ENCODE measurements at places on chromosomes 7 and 10.

DNA sequence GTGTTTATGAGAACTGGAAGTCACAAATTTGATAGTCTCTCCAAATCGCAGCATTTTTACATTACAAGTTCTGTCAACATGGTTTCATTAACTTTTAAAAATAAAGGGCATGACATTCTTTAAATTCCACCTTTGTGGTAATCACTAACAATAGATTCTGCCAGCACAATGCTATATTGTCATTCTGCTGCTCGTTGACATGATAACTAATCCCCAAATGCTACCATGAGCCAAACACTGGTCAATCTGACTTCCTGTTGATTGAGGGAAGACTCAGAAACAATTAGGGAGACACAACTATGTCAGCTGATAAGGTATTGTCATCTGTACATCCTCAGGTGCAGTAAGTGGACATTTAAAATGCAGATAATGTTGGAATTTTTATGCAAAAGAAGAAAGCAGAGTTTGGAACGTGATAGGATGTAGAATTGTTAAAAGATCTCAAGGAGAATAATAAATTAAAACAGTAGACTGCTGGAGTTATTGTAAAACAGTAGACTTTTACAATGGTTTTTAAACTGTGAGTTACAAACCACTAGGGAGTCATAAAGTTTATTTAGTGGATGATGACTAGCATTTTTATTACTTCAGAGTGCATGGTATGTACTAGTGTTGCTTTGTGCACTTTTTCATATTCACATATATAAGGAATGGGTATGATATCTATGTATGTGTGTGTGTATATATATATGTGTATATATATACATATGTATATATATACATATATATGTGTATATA is 126.4 kb upstream of the DKK1 start:
- no peak for DNase-seq

GRCh38 chr10:131001438-131001837 is 310.1 kb downstream of the TCERG1L start:
- DNase-seq: no peak

GRCh38 chr10:70255329-70256299 is 22.4 kb upstream of the PPA1 start:
- no peak for DNase-seq

- no peak for DNase-seq
These were observed 193.7 kb upstream of the SVIL start for GRCh38 chr10:29828440-29828894.

DNA sequence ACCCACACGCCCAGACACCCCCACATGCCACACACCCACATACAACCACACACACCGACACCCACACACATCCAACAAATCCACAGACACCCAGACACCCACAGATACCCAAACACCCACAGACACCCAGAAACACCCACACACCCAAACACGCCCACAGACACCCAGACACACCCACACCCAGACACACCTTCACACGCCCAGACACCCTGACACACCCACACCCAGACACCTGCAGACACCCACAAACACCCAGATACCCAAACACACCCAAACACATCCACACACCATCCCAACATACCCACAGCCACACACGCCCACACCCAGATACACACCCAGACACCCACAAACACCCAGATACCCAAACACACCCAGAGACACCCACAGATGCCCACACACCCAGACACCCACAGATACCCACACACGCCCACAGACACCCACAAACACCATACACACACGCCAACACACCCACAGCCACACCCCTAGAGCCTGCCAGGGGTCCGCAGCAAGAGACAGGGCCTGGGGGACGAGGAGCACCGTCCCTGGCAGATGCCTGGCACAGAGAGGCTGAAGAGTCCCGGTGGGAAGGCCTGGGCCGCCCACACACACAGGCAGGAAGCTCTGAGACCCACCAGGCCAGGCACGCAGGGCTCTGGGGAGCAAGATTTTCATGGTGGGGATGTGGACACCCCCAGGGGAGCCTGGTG is 28.5 kb downstream of the CYP2W1 start:
- no peak for DNase-seq

- DNase-seq: no peak
These were observed 102.3 kb downstream of the DNAJB6 start for GRCh38 chr7:157439149-157439548.

GRCh38 chr10:69635428-69636272 is 5.6 kb downstream of the FAM241B start:
- DNase-seq: no peak

- DNase-seq: no peak
These were observed 639 bp downstream of the TSPAN13 start for GRCh38 chr7:16753932-16754855.

GRCh38 chr10:126233182-126234148 is 154.8 kb downstream of the ADAM12 start:
- DNase-seq: no peak

DNA sequence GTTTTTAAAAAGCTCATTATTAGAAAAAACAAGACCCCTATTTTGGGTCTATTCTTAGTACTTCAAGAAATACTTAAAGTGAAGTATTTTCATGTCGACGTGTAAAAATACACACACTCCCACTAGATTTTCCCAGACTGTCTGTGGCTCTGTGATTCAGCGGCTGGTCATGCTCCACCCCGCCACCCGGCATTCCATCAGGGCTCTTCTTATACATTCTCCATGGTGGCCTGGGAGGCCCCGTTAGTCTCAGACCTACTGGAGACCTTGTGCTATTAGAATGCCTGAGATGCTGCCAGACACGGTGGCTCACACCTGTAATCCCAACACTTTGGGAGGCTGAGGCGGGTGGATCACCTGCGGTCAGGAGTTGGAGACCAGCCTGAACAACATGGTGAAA is 13.1 kb downstream of the TECPR1 start:
- no peak for DNase-seq

DNA sequence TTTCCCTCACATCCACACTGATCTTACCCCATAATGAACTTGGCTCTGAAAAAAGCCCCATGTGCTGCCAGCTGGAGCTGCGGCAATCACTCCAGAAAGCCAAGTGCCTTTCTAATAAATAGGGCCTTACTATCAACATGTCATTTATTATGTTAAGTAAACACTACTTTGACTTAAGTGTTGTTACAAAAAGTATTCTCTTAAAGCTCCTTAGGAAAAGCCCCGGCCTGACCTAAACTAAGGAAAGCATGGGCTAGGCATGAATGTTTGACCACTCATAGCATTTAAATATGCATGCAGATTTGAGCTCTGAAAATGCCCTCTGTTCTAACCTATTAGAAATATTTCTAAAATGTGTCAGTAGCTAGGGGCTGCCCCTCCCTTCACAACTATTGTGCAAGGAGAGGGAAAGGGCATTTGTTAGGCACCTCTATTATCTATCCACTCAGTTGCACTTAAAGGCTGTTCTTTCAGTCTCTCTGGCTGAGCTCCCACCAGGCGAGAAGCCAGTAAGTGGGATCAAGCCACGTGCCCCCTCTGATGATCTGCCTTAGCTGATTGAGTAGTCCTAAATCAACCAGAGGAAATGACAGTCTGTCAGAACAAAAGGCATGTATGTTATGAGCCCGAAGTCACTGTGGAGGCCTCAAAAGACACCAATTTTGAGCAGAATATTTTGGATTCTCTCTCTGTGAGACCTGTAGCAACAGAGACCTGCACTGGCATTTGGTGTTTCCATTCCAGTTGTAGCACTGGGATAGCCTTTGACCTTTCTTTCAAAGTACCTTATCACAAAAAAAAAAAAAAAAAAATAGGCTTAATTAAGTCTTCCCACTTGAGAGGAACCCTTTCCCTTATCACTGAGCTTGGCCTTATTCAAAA is 77.1 kb downstream of the ITGB8 start:
- DNase-seq: no peak

DNA sequence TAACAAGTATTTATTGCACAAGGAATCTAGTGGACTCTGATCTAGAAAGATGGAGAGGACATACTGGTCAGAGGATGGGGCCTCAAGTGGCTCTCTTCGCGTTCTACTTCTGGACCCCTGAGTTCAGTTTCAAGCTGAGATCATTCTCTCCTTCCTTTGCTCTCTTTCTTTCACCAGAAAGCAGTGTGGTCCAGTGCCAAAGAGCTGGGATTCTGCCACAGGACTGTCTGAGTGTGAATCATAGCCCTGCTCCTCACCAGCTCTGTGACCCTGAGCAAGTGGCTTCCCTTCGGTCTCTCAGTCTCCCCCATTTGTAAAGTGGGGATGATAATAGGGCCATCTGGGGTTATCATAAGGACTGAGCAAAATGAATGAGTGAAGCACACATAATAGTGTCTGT is 715.2 kb downstream of the SUGCT start:
- DNase-seq: no peak

- DNase-seq: peak; percentile 45
These were observed 650 bp upstream of the TM9SF3 start for GRCh38 chr10:96587264-96588059.

DNA sequence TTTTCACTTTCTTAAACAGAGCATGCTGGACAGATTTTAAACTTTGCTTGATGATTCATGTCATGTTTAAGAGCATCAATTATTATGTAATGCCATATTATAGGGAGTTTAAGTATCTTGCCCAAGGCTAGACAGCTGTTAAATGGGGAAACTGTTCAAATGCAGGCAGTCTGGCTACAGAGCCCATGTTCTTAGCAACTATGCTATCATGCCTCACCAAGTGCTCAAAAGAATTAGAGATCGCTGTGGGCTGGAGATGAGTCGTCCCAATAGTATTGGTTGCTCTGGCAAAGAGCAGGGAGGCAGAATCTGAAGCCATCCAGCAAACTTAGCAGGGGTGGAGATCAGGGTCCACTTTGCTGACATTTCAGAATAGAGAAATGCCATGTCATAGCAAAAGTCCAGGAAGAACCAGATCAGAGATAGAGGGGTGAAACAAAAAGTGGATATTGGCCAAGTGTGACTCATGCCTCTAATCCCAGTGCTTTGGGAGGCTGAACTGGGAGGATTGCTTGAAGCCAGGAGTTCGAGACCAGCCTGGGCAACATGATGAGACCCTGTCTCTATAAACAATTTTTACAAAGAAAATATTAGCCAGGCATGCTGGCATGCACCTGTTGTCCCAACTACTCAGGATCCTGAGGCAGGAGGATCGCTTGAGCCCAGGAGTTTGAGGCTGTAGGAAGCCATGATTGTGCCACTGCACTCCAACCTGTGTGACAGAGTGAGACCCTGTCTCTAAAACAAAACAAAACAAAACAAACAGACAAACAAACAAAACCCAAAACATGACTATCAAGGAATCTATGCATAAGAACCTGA is 57.8 kb downstream of the BAMBI start:
- DNase-seq: no peak

- DNase-seq: no peak
These were observed 1.2 kb upstream of the IDI1 start for GRCh38 chr10:1050145-1050544.

- no peak for DNase-seq
These were observed 97.3 kb upstream of the AOAH start for GRCh38 chr7:36821617-36822016.

DNA sequence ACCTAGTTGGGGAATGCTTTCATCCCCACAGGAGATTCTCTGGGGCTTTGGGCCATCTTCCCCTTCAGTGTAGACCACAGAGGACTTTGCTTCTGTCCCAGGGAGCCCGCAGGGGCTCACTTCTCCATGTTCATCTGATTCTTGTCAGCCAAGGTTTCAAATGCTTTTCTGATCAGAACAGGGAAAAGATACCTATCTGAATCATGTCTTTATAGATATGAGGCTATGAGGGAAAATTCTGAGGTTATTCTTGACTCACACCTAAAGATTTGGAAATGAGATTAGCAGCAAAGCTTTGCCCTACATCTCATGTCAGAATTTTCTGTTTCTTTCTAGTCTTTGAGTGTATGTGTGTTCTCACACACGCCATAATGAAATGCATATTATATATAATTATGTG is 53.3 kb downstream of the FIGNL1 start:
- DNase-seq: no peak

DNA sequence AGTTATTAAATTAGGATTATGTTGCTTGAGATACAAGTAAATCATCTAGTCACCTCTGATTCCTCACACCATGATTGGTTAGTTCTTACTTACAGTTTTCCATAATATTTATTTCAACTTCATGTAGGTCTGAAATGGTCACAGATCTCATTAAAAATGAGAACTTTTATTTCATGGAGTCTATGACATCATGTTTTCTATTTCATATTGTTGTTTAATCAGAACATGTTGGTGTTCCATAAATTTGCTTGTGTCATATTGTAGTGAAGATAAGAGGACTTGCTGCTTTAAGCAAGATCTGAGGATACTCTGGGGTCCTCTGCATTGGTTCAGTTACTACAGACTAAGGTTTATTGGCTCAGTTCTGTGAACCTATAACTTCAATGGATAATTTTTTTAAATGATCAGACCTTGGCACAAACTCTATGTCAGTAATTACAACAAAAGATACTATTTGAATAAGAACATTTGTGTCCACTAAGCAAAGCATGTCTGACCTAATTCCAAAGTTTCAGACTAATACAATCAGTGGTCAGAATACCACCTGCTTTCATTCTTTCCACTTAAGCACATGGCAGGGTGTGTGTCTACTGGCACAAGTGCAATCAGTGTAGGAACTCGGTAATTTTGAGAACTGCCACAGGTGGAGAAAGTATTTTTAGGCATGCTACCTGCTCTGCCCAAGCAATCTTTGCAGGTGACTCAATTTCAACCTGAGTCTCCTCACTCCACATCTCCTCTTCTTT is 68.5 kb downstream of the CCDC71L start:
- no peak for DNase-seq

- DNase-seq: no peak
These were observed 84.3 kb downstream of the WDFY4 start for GRCh38 chr10:48768926-48769325.

DNA sequence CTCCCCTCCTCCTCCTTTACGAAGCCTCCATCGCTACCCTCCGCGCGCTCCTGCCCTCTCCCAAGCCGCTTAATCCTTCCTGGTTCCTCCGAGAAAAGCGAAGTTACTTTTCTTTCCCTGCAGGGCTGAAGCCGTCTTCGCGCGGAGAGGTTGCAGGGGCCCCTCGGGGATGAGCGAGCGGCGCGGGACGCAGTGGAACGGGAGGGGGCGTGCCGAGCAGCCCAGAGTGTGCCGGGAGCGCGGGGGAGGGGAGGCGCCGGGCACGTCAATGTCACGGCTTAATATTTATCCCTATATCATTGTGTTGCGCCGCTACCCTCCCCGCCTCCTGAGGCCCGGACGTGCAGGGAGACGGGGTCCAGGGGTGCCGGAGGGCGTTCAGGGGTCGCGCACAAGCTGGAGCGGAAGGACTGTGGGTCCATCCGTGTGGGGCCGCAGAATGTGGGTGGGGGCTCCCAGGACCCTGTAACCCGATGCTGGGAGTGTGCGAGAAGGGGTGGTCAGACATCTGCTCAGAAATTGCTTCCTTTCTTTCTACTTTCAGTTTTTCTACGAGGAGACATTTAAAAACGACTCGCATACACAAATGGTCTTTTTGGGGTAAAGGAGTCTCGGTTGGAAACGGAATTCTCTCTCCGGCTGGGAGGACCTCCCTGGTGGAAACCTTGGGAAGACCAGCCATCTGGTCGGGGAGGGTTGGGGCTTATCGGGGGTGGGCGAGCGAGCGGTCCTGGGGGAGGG is 2.4 kb downstream of the CDK6 start:
- DNase-seq: no peak
